ENCODE measurements at places on chromosomes 13 and 19.

GRCh38 chr13:40061466-40062450 lies 406.3 kb downstream of the COG6 start:
- no peak for DNase-seq

DNA sequence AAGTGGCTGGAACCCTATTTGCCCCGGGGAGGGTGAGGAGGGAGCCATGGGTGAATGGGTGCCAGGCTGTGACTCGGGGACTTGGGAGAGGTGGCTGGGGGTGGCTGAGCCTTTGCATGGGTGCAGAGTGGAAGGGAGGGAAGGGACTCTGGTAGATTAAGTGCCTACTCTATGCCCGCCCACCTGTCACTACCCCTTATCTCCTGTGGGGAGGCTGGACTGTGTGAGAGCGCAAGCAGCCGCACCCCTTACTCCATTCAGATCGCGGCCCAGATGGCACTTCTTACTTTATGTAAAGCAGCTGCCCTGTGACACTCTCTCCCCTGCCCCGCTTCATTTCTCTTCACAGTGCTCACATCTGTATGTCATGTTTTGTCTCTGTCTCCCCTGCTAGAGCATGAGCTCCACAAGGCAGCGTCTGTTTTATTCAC lies 2.9 kb downstream of the KASH5 start:
- no peak for DNase-seq

GRCh38 chr13:26698392-26699196 lies 62.0 kb downstream of the GPR12 start:
- peak; percentile 82 for DNase-seq

- DNase-seq, result peak; percentile 41
Observed at GRCh38 chr19:1315470-1316166, 29.9 kb downstream of the EFNA2 start.

- DNase-seq, result no peak
Observed at GRCh38 chr13:21031594-21032275, 29.7 kb downstream of the LATS2 start.

GRCh38 chr13:60258349-60258748 lies 94.6 kb upstream of the DIAPH3 start:
- no peak for DNase-seq

- DNase-seq, result no peak
Observed at GRCh38 chr13:93476175-93476574, 249.6 kb downstream of the GPC6 start.

DNA sequence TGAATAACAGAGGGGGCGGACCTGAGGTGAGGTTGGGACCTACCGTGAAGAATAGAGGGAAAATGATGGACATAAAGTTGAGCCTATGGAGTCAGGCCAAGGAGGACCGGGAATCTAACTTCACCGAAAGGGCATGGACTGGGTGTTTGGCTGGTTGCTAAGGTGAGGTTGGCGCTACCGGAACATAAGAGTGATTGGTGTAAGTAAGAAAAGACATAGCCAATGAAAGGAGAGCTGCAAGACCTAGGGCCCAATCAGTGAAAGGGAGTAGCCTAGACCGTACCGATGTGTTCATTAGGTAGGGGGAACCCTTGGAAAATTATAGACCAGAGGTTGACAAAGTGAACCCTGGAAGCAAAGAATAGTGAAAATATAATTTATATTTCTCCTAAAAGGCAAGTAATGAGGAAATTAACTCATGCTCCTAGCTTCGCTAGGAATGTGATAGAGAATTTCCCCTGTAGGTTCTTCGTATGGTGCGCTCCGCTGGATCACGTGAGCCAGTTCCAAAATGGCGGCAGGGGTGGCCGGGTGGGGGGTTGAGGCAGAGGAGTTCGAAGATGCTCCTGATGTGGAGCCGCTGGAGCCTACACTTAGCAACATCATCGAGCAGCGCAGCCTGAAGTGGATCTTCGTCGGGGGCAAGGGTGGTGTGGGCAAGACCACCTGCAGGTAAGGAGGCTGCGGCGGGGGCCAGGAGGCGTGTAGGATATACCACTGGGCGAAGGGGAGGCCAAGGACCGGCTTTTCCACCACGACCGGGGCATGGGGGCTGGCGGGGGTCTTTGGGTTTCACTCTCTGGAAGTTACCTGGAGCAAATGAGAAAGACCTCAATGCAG lies at the start of gene GET3:
Gene GET3, plus strand, starts transcription at position 503 of the 840 bp plus-strand sequence. Its CDS starts 9 bp downstream, at position 512.
- DNase-seq, result peak; percentile 78

GRCh38 chr19:49189259-49189658 lies 31.7 kb downstream of the TRPM4 start:
- DNase-seq, result no peak

Measured in activated CD4-positive, alpha-beta T cell treated with anti-CD3 and anti-CD28 coated beads, Interleukin-2, amount 50 U/mL, for 48 hours (primary cell).